Lung (tissue), 17 donors: ENCODE measurements at places on chromosomes 2 and 18. TPM values are rescaled to one million over a fixed set of nuclear protein-coding genes. Genes with fewer than 3 reads are reported as not detected.

The GREB1 gene
- 2.9 TPM for total RNA-seq

The CYRIA gene
- 23.6 TPM for total RNA-seq

The ITGB1BP1 gene
- total RNA-seq = 75.6 TPM

The KYNU gene
- total RNA-seq = 18.7 TPM

The SDC1 gene
- 234 TPM for total RNA-seq

The ABCA12 gene
- 2.2 TPM for total RNA-seq

The TMEM182 gene
- 7.6 TPM for total RNA-seq

The GBX2 gene
- not detected for total RNA-seq

The LONRF2 gene
- 5.2 TPM for total RNA-seq

The CFAP210 gene
- total RNA-seq = 3.3 TPM

The PAIP2B gene
- 9.1 TPM for total RNA-seq

The IL1R2 gene
- 119 TPM for total RNA-seq

The UGT1A10 gene
- total RNA-seq = not detected

The SLC4A3 gene
- 3.2 TPM for total RNA-seq

The SPHKAP gene
- total RNA-seq = 0.60 TPM

The TUBA4B gene
- 5.7 TPM for total RNA-seq

The AP1S3 gene
- total RNA-seq = 6.3 TPM

The GAL3ST2 gene
- total RNA-seq = 0.40 TPM

The RTN4 gene
- total RNA-seq = 168 TPM

The PRKCE gene
- total RNA-seq = 46.0 TPM

The KLHL30 gene
- 2.1 TPM for total RNA-seq

The LRP2 gene
- total RNA-seq = 25.8 TPM

The FBXO15 gene
- 9.7 TPM for total RNA-seq

The RND3 gene
- total RNA-seq = 43.7 TPM

The KIAA2012 gene
- total RNA-seq = 5.3 TPM

The MYO5B gene
- 24.5 TPM for total RNA-seq

The AMMECR1L gene
- total RNA-seq = 15.2 TPM

The INHBB gene
- 0.97 TPM for total RNA-seq

The KCNIP3 gene
- 1.8 TPM for total RNA-seq

The PSMA8 gene
- total RNA-seq = not detected

The GPR35 gene
- total RNA-seq = 2.3 TPM

The GCG gene
- total RNA-seq = not detected

The ANKRD30BL gene
- 3.8 TPM for total RNA-seq

The PTH2R gene
- total RNA-seq = 0.25 TPM

The SPATS2L gene
- 96.8 TPM for total RNA-seq

The KATNAL2 gene
- 6.4 TPM for total RNA-seq

The SCYGR7 gene
- total RNA-seq = not detected

The CSRNP3 gene
- 2.5 TPM for total RNA-seq

The SH3RF3 gene
- 9.7 TPM for total RNA-seq

The NPAS2 gene
- 17.1 TPM for total RNA-seq

The PKP4 gene
- 43.6 TPM for total RNA-seq

The DGUOK gene
- total RNA-seq = 51.2 TPM

The ADI1 gene
- total RNA-seq = 52.5 TPM

The FNDC4 gene
- total RNA-seq = 6.9 TPM

The CXCR1 gene
- 6.4 TPM for total RNA-seq

The NOL4 gene
- 0.67 TPM for total RNA-seq

The GALNT1 gene
- total RNA-seq = 61.4 TPM

The SP5 gene
- 5.2 TPM for total RNA-seq

The EGR4 gene
- total RNA-seq = not detected
